ENCODE measurements at places on chromosomes 5 and 9.

GRCh38 chr5:67004730-67005350, 191.8 kb downstream of the CD180 start:
- DNase-seq = no peak

GRCh38 chr9:1001838-1002237, 25.4 kb downstream of the DMRT3 start:
- DNase-seq = no peak

DNA sequence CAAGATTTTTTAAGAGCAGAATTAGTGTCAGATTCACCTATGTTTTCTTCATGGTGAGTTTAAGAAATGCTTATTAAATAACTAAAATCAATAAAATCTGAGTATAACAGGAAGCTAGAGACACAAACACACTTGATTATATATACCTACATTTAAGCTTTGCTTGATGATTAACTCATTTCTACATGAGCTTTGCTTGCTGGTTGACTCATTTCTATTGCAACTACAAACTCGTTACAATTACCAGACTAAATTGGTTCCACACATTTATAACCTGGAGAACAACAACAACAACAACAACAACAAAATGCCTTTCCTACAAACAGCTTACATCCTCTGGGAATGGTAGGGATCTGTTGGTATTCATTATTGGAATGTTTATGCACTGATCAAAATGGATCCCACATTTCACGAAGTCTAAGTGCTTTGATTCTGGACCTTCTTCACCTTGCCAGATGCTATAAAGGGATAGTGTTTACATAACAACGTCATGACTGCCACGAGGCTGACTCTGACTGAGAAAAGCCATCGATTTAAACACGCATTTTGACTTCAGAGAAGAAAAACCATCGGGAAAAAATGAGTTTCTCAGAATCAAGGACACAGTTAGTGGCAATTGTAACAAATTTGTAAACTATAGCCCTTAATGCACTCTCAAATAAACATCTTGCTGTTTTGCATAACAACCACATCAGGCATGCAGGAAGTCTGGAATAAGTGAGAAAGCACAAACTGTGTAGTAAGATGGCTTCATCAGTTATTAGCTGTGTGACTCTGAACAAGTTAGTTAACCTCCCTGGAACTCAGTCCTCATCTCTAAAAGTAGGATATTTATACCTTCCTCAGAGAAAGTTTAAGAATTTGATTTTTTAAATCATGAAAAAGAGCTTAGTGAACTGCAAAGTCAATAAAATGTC, 49.8 kb downstream of the RASEF start:
- peak; percentile 22 for DNase-seq

DNA sequence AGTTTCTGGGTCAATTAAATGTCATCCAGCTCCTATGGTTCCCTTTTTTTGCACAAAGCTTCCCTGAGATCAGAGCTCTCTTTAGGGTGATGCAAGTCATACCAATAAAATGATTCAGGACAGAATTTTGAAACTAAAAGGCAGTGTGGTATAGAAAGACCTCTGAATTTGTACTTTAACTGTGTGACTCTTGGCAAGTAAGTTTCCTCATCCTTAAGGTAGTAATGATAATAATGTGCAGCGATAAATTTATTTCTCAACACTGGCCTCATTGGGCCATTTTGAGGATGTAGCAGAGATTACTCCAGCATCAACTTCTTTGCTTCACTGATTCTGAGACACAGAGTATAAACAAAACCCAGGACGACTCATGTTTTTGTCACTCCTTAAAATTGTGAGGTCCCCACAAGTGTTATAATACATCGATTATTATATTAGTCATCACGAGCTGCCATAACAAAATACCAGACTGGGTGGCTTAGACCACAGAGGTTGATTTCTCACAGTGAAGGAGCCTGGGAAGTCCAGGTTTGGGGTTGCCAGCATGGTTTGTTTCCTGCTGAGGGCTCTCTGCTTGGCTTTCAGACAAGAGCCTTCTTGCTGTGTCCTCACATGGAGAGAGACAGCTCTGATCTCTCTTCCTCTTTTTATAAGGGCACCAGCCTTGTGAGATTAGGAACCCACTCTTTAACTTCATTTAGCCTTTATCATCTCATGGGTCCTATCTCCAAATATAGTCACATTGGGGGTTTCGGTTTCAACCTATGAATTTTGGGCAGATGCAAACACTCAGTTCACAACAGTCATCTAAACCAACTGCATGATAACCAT, 293.0 kb downstream of the ZNF608 start:
- DNase-seq = peak; percentile 60

DNA sequence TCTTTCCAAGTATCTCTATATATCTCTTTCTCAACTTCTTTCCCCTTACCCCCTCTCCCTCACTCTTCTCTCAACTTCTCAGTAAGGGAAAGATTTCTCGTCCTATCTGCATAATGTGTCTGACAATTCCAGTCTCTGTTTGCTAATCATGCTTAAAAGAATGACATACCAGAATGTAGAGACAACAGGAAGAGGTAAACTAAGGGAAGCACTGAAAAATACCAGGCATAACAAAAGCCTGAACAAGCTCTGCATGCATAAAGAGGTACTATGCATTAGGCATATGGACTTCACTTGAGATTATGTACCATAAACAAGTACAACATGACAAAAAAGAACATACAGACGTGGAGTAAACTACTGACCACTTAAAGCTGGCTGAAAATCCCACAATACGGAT, 62.6 kb downstream of the SEMA5A start:
- no peak for DNase-seq

DNA sequence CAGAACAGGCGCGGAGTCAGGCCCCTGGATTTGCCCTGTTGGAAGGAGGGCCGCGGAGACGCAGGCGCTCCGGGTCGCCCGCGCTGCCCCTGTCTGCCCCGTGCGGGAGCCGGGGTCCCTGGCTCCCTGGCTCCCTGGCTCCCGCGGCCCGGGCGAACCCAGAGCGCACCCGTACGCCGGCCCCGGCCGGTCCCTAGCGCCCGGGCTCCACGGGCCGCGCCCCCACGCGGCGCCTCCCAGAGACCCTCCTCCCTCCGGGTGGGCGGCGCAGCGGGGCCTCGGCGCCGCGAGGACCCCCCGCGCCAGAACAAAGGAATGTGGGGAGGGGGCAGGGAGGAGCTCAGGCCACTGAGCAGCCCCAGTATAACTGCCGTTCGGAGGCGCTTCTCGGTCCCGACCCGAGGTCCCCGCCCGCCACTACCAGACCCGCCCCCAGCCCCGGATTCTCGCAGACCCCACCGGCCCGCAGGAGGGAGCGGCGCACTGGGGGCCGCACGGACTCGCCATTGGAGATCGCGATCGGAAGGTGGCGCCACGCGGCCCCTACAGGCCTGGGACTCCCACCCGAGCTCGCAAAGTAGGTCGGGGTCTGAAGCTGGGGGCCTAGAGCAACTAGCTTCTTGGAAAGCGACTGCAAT, 2.4 kb downstream of the NFIL3 start:
- peak; percentile 31 for DNase-seq

All from AG08395 (cell line).